ENCODE measurements at places on chromosomes 16 and 17.

GRCh38 chr16:88871730-88872416 is 5.4 kb upstream of the PABPN1L start:
- no peak for DNase-seq

- DNase-seq: peak; percentile 28
Measured at GRCh38 chr17:6303664-6304063, 131.3 kb downstream of the AIPL1 start.

GRCh38 chr17:56176091-56176490 is 22.8 kb downstream of the ANKFN1 start:
- peak; percentile 81 for DNase-seq

GRCh38 chr17:5757314-5757907 is 173.1 kb upstream of the NLRP1 start:
- no peak for DNase-seq

All from fibroblast of skin of right biceps (primary cell).